ENCODE measurements at places on chromosomes 5 and 9.

- no peak for DNase-seq
Observed at GRCh38 chr9:136197084-136197875, 7.6 kb downstream of the LHX3 start.

GRCh38 chr5:458547-459353, 15.8 kb downstream of the EXOC3 start:
- DNase-seq = peak; percentile 86

- peak; percentile 50 for DNase-seq
Observed at GRCh38 chr9:89884356-89885083, 279.7 kb downstream of the GADD45G start.

- no peak for DNase-seq
Observed at GRCh38 chr5:132383984-132384383, 14.5 kb downstream of the SLC22A5 start.

GRCh38 chr5:612498-613424, 621 bp downstream of the CEP72 start:
- peak; percentile 25 for DNase-seq

DNA sequence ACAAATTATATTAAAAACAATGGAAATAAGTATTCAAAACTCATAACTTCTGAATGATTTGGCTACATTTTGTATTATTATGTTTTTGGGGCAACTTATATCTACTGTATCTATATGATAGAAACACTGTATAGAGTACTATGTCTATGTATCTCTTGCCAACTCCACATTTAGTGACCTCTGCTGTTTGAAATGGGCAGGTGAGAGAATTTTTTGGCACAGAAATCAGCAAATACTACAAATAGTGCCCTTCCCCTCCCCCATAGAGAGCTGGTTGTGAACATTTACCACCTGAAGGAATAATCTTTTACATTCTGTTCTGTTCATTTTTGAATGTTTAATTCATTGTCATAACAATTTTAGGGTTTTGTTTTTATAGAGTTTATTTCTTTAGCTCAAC, 545.3 kb downstream of the PDE4D start:
- DNase-seq = no peak

GRCh38 chr9:121975801-121976277, 117.3 kb downstream of the TTLL11 start:
- DNase-seq = peak; percentile 58

DNA sequence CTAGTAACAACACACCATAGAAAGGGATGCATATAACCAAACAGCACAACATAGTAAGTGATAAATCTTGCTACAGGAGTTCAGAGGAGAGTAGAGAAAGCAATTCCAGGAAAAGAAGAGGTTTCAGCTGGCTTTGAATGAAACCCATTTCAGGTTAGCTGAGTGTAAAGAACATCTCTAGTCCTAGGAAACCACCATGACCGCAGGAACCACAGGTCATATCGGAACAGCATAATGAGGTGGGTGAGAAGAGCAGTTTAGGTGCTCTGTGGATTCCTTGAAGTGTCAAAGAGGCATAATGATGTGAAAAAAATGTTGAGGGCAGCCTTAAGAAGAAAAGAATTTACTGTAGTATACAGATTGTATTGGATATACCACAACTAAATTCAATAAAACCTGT, 507.5 kb downstream of the MTRR start:
- DNase-seq = no peak

DNA sequence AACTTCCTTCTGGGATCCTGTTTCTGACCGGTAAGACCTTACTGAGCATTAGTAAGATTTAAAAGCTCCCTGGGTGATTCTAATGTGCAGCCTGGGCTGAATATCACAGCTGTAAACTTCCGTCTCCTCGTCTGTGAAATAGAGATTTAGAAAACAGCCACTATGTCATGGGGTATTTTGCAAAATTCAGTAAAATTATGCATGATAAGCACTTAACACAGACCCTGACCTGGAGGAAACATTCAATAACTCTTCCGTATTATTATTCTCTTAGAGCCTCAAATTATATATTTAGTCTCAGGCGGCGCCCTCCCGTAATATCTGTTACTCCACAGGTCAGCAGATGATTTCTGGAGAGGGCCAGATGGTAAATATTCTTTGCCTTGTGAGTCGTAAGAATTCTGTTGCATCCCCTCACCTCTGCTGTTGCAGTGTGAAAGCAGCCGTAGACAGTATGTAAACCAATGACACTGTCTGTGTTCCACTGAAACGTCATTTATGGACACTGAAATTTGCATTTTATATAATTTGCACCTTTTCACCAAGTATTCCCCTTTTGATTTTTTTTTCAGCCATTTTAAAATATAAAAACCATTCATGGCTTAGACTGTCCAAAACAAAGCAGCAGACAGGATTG, 39.2 kb upstream of the RARS1 start:
- no peak for DNase-seq

GRCh38 chr5:1959725-1960581, 77.2 kb upstream of the IRX4 start:
- no peak for DNase-seq

DNA sequence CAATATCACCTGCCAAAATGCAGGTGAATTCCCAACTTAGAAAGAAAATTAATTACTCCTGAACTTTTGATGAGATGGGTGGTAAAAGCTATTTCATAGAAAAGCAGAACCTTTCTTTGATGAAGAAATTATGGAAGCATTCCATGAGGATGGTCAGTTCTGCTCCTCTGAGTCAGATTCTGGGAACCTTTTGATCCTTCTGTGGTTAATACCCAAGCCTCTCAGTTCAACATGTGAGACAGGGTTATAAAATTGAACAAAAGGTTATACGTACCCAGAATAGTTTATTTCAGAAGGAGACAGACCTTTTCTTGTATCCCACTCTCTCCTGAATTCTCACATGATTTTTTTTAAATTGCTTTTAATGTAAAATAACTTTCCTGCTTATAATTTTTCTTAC, 767.6 kb upstream of the ADAMTS16 start:
- DNase-seq = no peak

- no peak for DNase-seq
Observed at GRCh38 chr9:94921656-94922055, 195.2 kb downstream of the AOPEP start.

DNA sequence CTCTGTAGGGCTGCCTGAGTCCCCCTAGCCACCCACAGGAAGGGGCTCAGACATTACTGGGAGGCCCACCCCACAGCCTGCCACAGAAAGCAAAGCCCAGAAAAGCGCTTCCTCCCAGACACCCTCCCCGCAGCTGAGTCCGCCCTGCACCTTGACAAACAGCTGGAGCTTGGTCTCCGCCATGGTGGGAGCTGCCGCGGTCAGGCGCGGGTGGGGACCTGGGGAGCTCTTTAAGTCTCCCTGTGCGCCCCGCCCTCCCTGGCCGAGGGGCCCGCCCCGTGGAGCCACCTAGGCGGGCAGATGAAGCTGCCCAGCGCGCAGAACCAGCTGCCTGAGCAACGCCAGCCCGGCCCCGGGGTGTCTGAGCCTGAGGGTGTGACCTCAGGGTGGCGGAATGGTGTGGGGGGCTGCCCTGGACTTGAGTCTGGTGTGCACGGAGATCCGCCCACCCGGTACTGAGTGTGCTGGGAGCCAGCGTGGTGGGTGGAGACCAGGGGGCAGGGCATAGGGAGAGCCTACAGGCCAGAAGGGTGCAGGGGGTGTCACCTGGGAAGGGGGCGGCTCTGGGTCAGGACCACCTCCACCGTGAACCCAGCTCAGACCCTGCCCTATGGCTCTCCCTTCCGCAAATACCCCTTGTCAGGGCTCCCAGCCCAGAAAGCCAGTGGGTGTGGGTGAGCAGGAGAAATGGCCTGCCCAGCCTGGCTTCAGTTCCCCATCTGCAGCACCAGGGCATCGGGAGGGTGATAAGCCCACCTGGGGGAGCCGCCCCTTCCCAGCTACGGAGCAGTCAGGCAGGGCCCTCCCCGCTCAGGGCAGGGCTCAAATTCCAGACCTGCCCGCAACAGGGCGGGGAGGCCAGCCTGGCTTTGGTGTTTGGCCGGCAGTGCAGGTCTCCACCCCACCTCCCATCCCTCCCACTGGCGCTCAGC, at the start of gene CLIC3:
CLIC3 (minus strand) TSS at position 208 of the 932 bp plus-strand sequence; CDS start at position 183, 25 bp downstream.
- DNase-seq = peak; percentile 55

- DNase-seq = no peak
Observed at GRCh38 chr5:74124826-74125225, 498.8 kb downstream of the ARHGEF28 start.

GRCh38 chr5:2003206-2003605, 120.5 kb upstream of the IRX4 start:
- DNase-seq = no peak

GRCh38 chr5:43573058-43573457, 16.2 kb upstream of the PAIP1 start:
- DNase-seq = no peak

GRCh38 chr5:97124335-97124734, 18.1 kb downstream of the LIX1 start:
- DNase-seq = no peak

- peak; percentile 92 for DNase-seq
Observed at GRCh38 chr5:1523793-1524480, at the start of gene LPCAT1. Gene LPCAT1, minus strand, starts transcription at chr5:1523960. Its CDS starts 116 bp downstream, at chr5:1523844.

DNA sequence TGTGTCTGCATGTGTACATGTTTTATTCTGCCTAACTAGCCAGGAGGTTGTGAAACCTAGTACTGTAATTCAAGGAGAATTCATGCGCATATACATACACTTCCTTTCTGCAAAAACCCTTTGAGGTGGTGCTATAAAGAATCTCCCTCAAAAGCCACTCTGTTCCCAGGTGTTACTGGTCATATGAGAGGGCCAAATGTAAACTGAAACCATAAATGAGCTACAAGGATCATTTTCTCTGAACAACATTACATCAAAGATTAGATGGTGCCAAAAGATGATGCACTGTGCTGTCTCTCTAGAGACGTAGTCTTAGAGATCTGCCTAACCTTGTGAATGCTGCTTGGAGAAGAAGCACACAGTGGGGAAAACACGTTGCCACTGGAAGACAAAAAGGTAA, 15.7 kb downstream of the NREP start:
- no peak for DNase-seq

- DNase-seq = peak; percentile 79
Observed at GRCh38 chr5:88665750-88666215, 217.2 kb downstream of the MEF2C start.

DNA sequence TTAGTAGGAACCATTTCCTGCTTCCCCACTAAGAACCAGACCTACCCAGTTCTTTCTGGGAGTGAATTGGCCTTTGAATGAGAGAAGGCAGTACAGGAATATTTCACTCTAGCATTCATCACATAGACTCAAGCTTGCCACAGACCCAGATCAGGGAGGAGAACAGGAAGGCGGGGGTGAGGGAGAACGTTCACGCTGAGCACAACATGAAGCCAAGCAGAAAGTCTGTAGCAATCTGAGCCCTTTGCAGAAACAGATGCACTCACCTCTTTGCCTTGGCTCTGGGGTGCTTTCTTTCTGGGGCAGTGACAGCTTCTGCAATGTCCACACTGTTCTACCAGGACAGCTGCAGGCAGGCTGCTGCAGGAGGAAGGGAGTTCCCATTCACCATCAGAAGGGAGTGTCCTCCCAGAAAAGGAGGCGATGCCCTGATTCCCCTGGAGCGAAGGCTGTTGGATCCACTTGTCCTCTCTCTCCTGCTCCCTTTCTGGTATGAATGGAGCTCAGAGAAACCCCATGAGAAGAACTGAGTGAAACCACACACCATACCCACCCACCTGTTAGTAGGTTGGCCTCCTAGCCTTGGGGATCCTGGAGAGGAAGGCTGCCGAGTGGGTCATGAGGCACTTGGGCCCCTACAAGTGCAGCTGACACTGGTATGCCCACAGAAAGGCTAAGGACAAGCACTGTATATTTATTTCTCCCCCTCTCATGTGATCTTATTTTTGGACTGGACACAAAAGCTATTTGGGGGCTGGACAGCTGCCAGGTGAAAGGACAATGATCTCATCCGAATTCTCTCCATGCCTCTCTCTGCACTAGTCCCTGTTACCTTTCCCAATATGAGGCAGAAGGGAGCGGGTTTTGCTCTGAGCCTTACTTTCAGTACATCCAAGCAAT, 11.7 kb upstream of the FGF1 start:
- DNase-seq = peak; percentile 57

DNA sequence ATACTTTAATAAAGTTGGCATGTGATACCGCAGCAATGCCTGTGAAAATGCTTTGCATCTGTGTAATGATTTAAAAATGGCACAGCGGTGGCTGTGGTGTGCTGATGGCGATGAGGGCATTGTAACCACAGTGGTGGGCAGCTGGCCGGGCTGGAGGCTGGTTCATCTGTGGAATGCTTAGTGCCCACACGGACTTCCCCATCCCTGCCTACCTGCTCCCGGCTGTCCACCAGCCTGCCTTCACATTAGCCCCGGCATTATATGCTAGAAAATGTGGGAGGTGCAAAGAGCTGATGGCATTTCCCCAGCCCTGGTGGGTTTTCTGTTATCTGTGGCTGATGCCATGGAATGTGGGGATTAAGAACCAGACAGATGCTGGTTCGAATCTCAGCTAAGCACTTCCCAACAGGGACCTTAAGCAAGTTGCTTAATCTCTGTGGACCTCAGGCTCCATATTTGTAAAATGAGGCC, 2.9 kb upstream of the NDST1 start:
- DNase-seq = peak; percentile 83

DNA sequence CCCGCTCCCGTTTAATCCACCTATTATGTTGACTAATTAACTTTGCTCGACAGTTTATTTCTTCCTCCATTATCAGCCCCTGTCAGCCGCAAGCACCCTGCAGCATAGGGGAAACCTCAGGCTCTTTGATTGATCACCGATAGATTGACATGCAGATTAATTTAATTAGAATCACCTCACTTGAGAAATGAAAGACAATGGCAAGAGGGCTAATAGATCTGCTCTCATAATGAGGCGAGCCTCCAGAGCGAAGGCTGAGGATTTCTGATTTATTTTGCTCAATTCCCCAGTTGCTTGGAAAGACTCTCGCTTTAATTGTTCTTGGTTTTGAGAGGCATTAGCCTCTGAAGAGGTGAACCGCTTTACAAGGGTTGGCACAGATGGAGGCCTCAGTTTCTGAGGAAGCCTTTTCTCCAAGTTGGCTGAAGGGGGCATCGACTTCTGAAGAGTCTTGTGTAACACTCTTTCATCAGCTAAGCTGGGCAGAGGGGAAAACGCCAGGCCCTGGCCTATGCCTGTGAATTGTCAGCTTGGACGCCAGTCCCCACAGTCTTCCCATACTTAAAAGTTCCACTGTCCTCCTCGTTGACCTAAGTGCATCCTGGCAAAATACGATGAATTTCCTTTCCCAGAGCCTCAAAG, 275.4 kb downstream of the EBF1 start:
- no peak for DNase-seq

DNA sequence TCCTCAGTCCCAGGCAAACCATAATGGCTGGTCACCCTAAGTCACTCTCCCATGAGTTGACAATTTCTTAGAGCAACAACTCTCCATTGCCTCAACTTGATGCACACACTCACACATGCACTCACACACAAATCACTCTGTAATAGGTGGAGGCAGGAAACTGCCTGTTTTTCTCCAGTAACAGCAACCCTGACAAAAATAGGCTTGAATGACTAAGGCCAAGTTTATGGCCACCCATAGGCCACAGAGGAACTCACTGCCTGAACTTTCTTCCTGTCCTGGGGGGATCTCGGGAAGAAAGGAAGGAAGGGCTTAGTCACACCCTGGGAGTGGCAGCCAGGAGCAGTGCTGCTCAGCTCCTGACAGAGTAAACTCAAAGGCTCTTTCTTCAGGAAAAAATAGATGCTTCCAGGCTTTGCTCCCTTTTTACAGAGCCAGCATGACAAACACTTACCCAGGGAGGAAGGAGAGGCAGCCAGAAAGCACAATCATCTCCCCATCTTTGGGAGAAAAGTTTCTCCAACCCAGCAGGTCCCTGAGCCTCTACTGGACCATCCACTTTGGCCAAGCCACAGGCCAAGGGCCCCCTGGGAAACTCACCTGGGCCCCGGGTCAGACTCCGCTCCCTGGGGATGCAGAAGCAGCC, 368 bp downstream of the SH3TC2 start:
- DNase-seq = peak; percentile 69

Measured in astrocyte of the hippocampus (primary cell).